Thoracic aorta (tissue), 2 donors: ENCODE measurements at places on chromosomes 6 and 20.

GRCh38 chr6:11426571-11426970 is 111.0 kb upstream of the TMEM170B start:
- DNase-seq: no peak
- no peak overlapping the region for H3K27ac ChIP-seq

- peak overlapping the region; percentile 95 for H3K4me3 ChIP-seq
- H3K27ac ChIP-seq: peak overlapping the region; percentile 95
- peaks cover 2% of the 10 kb centered on the region for H3K4me1 ChIP-seq
- DNase-seq: no peak
- no peaks in the 10 kb centered on the region for H3K36me3 ChIP-seq
- H3K27me3 ChIP-seq: no peaks in the 10 kb centered on the region
Measured at GRCh38 chr20:31604567-31605030, 490 bp upstream of the ID1 start.

GRCh38 chr6:90179190-90180169 is 117.2 kb downstream of the BACH2 start:
- no peak for DNase-seq
- H3K27me3 ChIP-seq: no peaks in the 10 kb centered on the region
- no peak overlapping the region for H3K4me3 ChIP-seq
- H3K36me3 ChIP-seq: no peaks in the 10 kb centered on the region

DNA sequence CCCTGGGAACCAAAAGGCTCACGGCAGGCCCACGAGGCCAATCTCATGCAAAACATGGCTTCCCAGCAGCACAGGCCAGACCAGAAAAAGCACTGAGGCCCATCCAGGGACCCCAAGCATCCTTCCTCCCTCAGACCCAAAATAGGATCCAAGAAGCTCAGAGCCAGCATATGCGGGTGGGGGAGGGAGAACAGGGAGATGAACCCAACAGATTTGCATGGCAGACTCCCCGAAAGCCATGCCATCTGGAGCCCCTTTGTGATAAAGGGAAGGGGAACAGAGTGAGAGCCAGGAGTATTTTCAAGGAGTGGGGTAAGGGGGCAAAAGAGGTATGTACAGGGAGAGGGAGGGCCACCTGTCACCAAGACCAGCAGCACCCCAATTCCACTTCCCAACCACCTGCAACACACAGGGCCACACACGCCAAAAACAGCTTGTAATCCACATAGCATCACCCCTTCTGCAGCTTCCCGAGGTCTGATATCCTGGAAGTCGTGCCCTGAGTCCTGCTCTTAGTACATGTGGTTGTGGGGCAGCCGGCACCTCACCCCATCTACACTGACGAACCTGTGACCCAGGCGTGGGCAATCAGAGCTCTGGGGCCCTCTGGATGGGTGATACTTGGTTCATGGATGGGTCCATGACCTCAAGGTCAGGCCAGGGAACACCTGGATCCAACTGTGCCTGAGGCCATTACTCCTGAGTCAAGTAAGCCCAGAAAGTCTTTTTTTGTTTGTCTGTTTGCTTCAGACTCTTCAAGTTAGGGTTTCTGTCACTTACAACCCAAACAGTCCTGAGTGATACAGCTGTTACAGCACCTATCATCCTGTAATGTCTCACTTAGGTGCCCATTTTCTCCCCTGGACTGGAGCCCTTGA is 24.4 kb downstream of the PREX1 start:
- peaks cover 26% of the 10 kb centered on the region for H3K4me1 ChIP-seq
- no peaks in the 10 kb centered on the region for H3K36me3 ChIP-seq
- no peak for DNase-seq
- no peaks in the 10 kb centered on the region for H3K27me3 ChIP-seq
- H3K27ac ChIP-seq: no peak overlapping the region

DNA sequence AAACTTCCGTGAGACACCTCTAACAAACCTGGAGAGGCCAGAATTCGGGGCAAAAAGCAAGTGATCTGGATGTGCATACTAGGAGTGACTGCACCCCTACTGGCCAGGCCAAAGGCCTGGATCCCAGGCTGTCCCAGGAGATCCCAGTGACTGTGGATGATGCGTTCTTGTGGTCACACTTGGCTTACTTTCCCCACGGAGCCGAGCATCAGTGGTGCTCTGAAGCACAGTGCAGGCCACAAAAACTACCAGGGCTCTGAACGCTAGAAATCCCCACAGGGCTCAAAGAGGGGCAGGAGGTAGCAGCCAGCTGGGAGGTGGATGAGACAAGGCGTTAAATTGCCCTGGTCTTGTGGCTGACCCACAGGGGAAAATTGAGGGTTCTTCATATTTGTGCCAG is 7.1 kb downstream of the TRIM26 start:
- H3K27ac ChIP-seq: no peak overlapping the region
- H3K36me3 ChIP-seq: no peaks in the 10 kb centered on the region
- no peak for DNase-seq
- no peaks in the 10 kb centered on the region for H3K27me3 ChIP-seq
